ENCODE measurements at places on chromosomes 12 and 14. TPM values are rescaled to one million over a fixed set of nuclear protein-coding genes. Genes with fewer than 3 reads are reported as not detected.

KRT74 gene
- not detected for total RNA-seq

CLEC4C gene
- total RNA-seq: not detected

MFAP5 gene
- total RNA-seq: 1.5 TPM

GLI1 gene
- total RNA-seq: 6.7 TPM

C12orf42 gene
- not detected for total RNA-seq

KHNYN gene
- 36.6 TPM for total RNA-seq

EMP1 gene
- total RNA-seq: 92.3 TPM
